ENCODE measurements at places on chromosomes 13 and 19.

DNA sequence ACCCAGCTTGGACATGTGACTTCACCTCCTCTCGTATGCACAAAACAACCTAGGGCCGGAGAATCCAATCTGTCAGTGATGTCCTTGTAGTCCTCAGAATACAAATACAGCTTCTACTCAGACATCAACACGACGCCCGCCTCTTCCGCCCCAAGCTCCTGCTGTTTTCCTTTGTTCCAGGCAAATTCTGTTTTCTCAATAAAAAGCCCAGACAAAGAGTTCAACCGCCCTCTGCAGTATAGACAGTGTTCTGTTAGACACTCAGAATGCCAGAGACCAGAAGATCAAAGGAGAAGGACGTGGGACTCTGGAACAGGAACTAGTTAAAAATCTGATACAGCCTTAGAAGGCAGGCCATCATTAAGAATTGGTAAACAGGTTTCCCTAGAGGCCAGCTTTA lies 42.0 kb upstream of the GGACT start:
- DNase-seq, result peak; percentile 83

- DNase-seq, result no peak
Measured at GRCh38 chr13:67292886-67293285, 62.8 kb upstream of the PCDH9 start.

DNA sequence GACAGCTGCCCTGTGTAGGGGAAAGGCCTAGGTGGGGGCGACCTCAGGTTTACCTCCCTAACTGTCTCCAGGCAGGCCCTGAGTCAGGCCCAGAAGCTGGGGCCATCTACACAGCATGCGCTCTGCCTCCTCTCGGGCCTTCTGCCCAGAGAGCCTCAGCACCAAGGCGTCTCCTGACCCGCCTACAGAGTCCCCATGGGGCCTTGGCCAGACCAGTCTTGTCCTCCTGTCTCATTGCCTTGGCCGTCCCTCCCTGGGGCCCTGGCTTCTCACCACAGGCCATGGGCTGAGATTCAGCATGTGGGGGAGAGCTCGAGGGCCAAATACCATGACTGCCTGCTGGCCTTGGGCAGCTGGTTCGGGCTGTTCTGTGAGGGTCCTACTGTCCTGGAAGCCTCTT lies 59.0 kb downstream of the SMARCA4 start:
- DNase-seq, result no peak

GRCh38 chr19:8544168-8544567 lies 30.2 kb upstream of the ZNF414 start:
- no peak for DNase-seq

DNA sequence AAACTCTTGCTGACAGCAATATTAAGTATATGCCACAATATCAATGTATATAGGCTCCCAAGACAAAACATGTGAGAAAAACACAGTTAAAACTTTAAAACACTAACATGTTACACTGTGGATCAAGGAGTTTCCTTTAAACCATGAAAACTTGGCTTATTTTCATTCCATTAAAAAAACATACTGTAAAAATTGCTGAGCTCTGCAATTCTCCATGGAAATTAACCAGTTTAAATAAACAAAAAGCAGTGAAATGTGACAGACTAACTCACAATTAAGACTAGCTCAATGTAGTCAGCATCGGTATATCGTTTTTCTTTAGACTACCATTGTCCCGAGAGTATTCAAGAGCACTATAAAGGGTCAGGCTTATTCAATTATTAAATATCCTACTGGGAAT lies 930.5 kb upstream of the SLITRK1 start:
- DNase-seq, result no peak

- DNase-seq, result no peak
Measured at GRCh38 chr13:114230117-114230516, 4.6 kb upstream of the CDC16 start.

DNA sequence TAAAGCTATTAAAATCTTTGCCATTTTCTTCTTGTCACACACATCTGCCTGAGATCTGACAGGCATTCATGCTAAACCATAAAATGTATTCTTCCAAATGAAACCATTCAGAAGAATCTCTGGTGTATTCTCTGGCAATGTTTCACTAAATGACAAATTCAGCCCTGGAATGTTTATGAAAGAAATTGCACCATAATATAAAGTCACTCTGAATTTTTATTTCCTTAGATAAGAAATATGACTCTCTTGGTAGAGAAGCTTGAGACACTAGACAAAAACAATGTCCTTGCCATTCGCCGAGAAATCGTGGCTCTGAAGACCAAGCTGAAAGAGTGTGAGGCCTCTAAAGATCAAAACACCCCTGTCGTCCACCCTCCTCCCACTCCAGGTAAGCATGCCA lies 14.3 kb downstream of the OLFM4 start:
- no peak for DNase-seq

DNA sequence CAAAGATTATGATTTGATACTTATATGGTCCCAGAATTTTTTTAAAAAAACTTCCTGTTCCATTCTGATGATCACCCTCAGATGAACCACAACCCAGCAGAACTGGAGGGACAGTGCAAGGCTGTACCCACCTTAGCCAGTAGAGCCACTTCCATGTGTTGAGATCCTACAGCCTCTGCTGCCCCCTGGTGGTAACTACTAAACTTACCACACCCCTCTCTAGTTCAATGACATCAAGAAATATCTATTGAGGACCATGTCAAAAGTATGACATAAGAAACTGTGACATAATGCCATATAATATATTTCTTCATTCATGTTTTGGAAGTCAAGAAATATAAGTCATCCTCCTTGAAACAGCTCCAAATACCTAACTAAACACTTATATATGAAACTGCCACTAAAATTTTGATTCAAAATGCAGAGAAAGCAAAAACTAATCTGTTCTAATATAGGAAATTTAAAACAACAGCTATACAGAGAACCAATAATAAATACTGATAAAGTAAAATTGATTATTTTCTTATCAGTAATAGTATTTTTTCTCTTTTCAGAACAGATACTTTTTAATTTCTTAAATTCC lies 412.6 kb downstream of the KCTD12 start:
- DNase-seq, result peak; percentile 54

DNA sequence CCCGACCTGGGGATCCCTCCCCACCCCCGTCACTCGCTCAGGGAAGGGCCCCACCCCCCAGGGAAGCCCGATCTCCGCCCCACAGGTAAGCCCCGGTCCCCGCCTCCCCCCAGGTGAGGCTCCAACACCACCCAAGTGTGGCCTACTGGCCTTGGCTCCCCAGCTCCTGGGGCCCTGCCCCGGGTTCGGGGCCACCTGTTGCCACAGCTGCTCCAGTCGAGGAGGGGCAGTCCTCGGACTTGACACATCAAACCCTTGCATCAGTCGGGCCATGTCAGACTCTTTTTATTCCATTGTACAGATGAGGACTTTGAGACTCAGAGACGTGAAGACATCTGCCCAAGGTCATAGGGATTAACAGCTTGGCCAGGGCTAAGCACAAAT lies 512 bp downstream of the CC2D1A start:
- DNase-seq, result no peak

- DNase-seq, result no peak
Measured at GRCh38 chr19:31261603-31262212, 87.5 kb downstream of the TSHZ3 start.

DNA sequence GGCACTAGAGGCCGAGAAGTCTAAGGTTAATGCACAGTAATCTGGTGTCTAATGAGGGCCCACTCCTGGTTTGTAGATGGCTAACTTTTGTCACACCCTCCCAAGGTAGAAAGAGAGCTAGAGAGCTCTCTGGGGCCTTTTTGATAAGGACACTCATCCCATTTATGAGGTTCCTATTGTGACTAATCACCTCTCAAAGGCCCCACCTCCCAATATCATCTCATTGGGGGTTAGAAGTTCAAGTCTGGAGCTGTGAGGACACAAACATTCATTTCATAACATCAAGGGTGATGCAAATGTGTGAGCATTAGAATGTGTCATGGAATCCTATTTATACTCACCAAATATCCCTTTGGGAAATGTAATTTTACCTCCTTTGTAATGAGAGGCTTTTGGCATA lies 79.2 kb upstream of the SLC10A2 start:
- no peak for DNase-seq

- no peak for DNase-seq
Measured at GRCh38 chr19:3160219-3160618, 18.4 kb upstream of the S1PR4 start.

- peak; percentile 85 for DNase-seq
Measured at GRCh38 chr19:18895824-18896341, at the start of gene CERS1. Gene CERS1 (minus strand): TSS chr19:18896158. CDS start chr19:18896072, 86 bp downstream.

- no peak for DNase-seq
Measured at GRCh38 chr13:61029064-61029463, 386.6 kb downstream of the PCDH20 start.

DNA sequence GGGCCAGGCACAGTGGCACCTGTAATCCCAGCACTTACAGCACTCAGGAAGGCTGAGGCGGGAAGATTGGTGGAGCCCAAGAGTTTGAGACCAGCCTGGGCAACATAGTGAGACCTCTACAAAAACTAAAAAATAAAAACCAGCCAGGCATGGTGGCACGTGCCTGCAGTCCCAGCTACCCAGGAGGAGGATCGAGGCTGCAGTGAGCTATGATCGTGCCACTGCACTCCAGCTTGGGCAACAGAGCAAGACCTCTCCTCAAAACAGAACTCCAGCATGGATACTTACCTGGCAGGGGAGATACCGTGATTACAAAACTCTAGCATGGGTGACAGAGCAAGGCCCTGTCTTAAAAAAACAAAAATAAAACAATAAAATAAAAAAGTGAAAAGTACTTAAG lies 95.3 kb downstream of the GJA3 start:
- DNase-seq, result no peak

Data from brain (organoid and tissue), 16 donors.